Renal cortical epithelial cell (primary cell): ENCODE measurements at places on chromosomes 4 and X.
A peak's percentile ranks its signal among the peaks of the same experiment; 100 is the strongest.

DNA sequence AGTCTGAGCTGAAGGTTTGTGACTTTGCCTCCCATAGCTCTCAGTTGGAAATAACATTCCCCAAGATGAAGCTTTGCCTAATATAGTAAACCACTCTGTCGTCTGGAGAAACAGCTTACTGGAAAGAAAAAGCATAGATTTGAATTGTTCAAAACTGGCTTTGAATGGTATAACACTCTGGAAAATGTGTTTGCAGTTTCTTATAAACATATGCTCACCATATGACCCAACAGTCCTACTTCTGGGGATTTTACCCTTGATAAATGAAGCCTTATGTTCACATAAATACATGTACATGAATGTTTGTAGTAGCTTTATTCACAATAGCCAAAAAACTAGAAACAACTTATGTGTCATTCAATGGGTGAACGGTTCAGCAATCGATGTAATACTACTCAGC, 10.2 kb downstream of the VEGFD start:
- DNase-seq: no peak

DNA sequence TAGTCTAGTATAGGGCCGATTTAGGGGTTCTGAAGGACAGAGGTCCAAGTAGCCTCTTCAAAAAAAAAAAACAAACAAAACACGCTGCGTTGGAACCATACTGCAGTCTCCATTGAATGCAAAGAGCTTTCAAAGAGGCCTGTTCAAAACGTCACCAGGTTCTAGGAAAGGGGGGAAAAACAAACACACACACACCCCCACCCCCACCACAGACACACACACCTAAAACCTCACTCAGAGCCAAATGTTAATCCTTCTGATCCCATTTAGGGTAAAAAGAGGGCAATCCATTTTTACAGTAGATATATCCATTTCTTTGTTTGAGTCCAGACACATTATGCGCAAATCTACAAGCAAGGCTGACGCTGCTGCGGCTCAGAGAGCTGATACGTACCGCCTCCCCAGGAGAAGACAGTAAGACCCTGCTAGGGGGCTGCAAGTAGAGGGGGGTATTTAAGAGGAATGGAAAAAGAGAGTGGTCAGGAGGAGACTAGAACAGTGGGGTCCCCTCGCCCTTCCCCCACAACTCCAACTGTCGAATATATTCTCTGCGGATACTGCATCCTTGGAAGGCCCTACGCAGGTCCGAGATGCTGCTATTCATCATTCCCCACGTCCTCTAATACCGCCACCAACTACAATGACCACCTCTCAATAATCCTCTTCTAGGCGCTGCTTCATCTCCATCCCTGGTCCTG, 1.3 kb downstream of the NKRF start:
- DNase-seq: no peak

DNA sequence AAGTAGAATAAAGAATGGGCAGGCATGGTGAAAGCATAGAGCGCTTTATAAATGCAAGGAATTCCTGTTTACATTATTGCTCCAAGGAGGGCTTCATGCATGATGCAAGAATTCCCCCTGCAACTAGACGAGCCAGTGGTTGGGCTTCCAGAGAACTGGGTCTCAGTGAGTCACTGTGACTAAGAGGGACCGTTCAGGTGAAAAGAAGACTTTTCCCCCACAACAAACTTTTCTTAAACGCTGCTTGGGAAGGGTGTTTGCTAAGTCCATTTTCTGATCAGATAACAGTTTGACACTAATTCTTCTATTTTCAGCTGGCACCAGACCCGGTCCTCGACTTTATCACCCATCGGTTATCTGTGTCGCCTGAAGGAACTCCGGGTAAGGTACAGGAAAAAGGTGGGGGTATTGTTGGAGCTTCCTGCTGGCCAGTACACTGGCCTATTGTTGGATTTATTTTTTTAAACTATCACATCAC, 40.1 kb downstream of the LDB2 start:
- peak; percentile 47 for DNase-seq

- DNase-seq: no peak
These were observed 39.3 kb downstream of the GATB start for GRCh38 chr4:151721466-151721865.

DNA sequence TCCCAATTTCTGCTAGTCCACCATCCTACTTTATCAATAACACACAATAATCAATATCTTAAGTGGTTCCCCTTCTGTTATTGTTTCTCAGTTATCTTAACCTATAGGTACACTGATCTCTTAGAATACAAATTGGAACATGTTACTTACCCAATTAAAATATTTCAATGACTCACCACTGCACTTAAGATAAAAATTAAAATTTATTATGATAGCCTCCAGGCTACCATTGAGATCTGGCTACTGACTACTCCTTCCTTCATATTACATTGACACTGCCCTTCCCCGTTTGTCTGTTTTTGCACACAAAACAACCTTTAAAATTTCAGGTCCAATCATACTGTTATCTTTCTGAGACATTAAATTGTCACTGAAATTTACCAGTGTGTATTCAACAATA, 1074.7 kb downstream of the ADGRL3 start:
- no peak for DNase-seq

GRCh38 chr4:15735536-15735935, 32.7 kb downstream of the BST1 start:
- DNase-seq: no peak

DNA sequence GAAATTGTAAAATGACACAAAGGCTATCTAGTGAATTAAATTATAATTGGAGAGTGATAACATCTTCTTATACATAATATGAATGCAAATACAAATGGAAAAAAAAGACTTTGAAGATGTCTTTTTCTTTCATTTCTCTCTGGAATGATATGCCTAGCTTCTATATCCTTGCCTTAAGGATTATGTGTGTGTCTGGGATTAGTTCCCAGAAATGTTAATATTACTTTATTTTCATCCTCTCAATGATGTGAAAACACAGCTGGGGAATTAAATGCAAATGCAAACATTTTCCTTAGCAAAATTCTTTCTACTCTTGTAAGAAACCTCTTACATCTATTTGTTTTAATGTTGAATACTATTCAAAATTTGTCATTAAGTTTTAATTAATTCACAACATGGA, 441.9 kb downstream of the FSTL5 start:
- DNase-seq: no peak

DNA sequence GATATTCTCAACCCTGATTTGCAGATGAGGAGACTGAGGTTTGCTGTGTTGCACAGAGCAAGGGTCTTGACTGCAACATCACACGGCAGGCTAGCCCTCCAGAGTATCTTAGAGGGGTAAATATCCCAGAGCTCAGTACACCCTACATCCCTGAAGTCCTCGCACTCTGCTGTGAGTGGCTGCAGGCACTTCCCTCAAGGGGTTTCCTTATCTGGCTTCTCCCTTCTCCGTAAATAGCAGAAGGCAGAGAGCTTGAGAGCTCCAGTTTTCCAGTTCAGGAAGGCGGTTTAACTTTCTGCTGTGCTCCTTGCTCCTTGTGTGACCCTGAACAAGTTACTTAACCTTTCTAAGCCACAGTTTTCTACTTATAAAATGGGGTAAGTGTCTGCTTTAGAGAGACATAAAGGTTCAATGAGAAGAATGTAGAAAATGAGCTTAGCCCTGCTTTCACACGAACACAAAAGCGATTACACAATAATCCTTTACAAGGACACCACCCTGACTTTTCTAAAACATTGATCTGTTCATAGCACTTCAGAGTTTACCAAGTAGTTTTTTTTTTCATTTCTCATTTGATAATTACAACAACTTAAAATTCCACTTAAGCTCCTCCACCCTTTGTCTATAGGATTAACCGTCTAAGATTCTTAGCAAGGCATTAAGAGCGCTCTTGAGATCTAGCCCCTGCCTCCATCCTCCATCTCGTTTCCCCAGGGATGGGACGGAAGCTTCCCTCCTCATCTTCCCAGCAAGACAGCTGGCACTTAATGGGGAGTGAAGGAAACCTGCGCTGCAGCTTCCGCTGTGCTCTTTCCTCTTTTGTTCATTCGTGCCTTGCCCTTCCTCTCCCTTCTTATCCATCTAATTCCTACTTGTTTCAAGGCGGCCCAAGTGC, 68.4 kb downstream of the TAPT1 start:
- DNase-seq: peak; percentile 54

- DNase-seq: no peak
These were observed 115.9 kb downstream of the CPZ start for GRCh38 chr4:8708401-8709021.

DNA sequence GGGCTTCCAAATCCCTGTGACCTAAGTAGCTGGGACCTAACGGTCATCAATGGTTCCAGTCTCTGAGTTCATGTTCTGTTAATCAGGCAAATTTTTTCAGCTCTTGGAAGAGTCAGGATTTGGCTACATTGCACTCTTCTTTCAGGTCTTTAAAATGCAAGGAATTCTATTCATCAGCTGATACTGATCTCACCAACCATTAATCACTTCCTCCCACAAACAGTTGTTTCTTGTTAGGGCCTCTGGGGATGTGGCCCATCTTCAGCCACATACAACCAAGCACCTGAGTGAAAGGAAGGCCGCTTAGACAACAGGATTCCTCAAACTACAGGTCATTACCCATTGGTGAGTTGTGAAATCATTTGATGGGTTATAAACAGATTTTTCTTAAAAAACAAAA, 71.7 kb downstream of the FANCB start:
- no peak for DNase-seq

DNA sequence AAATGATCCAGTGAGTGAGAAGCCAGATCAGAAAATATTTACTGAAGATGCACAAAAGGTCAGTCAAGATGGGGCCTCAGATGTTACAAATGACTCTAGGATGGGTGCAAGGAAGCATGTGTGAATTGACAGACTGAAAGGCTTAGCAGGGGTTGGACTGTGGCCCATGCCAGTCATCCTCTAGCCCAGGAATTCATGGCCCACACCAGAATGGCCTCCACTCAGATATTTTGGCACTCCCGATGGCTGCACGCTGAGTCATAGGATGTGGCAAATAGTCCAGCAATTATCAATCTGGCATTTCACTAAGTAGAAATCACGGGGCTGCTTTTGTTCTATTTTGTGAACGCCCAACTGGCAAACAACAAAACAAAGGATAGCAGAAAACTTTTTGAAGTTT, 406.5 kb downstream of the IQCM start:
- DNase-seq: peak; percentile 93

- no peak for DNase-seq
These were observed 107.7 kb upstream of the ZFP42 start for GRCh38 chr4:187887906-187888305.

DNA sequence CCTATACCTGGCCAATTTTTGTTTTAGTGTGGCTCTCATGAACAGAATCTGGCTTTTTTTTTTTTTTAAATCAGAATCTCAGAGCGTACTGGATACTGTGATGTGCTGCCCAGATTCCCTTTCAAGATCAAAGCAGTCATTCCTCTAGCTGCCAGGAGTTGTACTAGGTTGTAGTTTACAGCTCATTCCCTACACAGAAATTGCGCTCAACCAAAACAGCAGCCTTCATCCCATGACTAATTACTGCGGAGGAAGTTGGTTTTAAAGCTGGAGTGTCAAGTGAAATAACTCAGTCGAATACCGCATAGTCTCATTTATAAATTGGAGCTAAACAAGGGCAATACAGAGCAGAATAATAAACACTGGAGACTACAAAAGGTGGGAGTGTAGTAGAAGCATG, 12.2 kb upstream of the TMPRSS11B start:
- DNase-seq: peak; percentile 64

DNA sequence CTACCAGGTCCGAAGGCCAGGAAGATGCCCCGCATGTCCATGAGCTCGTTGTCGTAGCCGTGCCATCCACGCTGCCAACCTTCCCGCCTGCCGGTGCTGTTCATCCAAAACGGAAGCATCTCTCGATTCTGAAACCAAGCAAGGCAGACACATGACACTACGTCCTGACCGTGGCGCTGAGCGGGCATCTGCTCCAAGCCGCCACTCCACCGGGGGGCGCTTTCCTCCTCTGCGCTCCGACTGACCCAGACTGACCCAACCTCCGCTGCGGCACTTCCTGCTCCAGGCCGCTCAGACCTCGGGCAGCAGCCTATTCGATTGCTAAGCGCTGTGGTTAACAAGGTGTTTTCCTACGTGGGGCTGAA, 120.5 kb downstream of the ENPP6 start:
- no peak for DNase-seq

GRCh38 chr4:128600996-128601871, 208.3 kb upstream of the JADE1 start:
- peak; percentile 100 for DNase-seq

- peak; percentile 2 for DNase-seq
These were observed 66.2 kb upstream of the TACR3 start for GRCh38 chr4:103786014-103786413.

- DNase-seq: no peak
These were observed 83.8 kb upstream of the BOD1L1 start for GRCh38 chr4:13711233-13711785.

- no peak for DNase-seq
These were observed 2.1 kb downstream of the ANOS1 start for GRCh38 chrX:8729811-8730210.

DNA sequence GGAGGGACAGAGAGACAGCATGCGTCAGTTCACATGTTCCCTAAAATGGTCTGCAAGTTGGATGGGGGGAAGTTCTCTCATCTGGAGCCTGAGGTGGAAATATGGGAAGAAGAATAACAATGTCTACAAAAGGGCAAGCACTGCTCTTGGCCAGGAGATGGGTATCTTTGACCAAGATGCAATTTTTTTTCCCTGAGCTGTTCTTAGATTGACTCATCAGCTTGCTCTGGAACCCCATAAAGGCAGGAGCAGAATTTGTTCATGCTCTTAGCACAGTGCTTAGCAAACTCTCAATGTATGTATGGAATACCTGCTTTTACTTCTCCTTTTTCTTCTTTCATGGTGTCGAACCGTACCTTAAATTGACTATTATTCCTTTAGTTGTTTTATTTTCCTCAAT, 90.5 kb upstream of the ZNF827 start:
- DNase-seq: peak; percentile 25

DNA sequence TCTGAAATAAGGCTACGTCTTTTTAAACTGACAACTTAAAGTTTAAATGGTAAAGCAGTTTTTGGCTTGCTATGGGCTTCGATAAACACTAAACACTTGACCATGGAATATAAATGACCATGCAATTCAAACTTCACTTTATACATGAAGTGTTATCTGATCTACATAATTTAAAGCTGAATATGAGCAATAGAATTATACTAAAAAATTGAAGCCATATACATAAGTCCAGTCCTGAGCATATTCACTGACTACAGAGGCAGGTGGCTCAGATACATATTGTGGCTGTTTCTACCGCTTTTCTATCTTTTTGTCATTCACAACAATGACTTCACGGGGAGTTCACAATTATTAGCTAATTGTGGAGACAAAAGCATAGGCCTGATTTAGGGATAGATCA, 149.6 kb upstream of the DDIT4L start:
- no peak for DNase-seq
